B cell (primary cell): ENCODE measurements at places on chromosomes 4 and X.

DNA sequence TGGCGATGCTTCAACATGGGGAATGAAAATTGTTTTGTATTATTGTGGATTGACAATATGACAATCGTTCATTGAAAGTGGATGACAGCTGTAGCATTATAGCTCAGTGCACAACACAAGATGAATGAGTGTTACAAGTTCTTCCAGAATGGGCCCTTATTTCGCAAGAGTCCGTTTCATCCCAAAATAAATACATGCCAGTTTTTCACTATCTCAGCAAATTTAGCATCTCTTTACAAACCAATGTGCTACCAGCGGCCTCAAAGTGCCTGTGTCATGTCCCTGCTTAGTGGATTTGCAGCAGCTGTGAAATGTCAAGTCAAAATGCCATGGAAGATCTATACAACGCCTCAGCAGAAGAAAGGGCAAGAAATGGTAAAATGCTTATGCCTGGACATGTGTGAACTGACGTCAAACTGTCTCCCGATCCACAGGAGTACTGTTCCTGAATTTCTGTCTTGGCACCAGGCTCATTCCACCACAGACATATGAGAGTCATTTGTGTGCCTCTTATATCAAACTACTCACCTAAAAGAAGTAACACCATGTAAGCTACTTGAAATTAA, 109.6 kb downstream of the MAML3 start:
- no peak for DNase-seq

- DNase-seq, result no peak
These were observed 915.5 kb downstream of the FAT4 start for GRCh38 chr4:126230269-126230668.

DNA sequence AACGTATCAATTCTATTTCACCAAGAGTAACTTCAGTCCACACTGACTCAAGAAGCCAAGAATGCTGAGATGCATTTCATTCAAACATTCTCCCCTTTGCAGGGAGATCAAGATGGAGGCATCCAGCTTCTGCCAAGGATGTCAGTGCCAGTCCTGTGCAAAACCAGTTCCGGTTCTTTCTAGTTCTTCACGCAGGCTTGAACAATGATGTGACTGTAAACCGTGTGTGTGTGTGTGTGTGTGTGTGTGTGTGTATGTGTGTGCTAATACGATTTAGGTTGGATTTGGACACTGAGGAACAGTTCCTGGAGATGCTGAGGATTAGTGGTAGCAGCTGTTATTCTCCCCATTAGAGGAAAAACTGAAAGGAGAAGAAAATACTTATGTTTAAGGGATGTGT, at the start of gene REELD1:
Gene REELD1, plus strand, starts transcription at position 301 of the 400 bp plus-strand sequence. CDS start 2,415 bp downstream, outside the sequence.
- DNase-seq, result no peak

GRCh38 chr4:70687392-70687791, 940 bp upstream of the UTP3 start:
- no peak for DNase-seq

DNA sequence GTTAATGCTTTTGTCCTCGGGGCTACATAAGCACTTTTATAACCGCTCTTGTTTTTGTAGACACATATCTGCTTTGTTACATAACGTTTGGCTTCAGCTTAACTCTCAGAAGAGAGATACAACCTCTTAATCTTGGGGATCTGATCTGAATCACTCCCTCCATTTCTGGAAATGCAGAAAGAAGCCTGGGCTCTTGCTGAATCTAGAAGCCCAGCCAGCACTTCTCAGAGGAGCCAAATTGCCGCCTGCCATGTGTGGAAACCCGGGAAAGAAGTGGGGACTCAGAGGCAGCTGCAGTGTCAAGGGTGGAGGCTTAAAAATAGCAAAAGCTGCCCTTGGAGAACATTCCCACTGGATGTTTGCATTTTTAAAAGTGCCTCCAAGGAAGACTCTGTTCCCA, 69.3 kb upstream of the LDB2 start:
- DNase-seq, result no peak

GRCh38 chrX:74195605-74196004, 108.4 kb upstream of the ZCCHC13 start:
- no peak for DNase-seq

DNA sequence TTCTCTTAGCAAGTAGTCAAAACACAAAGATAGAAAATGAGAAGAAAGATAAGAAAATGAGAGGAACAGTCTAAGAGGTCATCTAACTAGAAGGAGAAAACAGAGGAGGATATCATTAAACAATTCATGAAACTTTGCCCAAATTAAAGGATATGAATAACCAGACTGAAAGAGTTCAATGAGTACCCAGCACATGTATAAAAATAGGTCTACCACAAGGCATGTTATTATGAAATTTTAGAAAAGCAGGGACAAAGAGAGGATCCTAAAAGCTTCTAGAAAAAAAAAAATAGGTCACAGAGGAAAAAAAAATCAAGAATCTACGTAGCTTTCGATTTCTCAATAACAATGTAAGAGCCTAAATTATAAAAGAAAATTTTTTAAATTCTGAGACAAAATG, 118.5 kb downstream of the WDFY3 start:
- DNase-seq, result no peak

DNA sequence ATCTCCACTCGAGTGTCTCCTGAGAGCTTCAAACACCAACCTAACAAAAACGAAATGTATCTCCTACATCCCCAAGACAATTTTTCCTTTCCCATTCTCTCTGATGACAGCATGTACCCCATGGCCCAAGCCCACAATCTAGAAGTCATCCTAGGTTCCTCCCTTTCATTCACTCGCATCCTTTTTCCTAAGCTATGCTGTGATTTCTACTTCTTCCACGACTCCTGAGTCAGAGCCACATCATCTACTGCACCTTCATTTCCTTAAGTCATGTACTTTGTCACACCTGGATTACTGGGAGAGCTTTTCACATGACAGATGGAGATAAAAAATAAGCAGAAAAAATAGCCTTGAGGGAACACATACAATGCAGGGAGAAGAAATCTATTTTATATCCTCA, 20.1 kb downstream of the C4orf36 start:
- no peak for DNase-seq
